Glomerular endothelial cell (primary cell): ENCODE measurements at places on chromosomes 1 and 21. TPM values are rescaled to one million over a fixed set of nuclear protein-coding genes. Genes with fewer than 3 reads are reported as not detected.

Gene OR2L5
- total RNA-seq = not detected in 2 replicates

Gene KPRP
- not detected in 2 replicates for total RNA-seq

Gene PLA2G4A
- 2.0 and 2.5 TPM in 2 replicates for total RNA-seq

Gene RNU1-3
- total RNA-seq = under 0.01 TPM in 2 replicates

Gene RHCE
- 0.41 TPM in 1 of 2 replicates, not detected in the other for total RNA-seq

Gene ADAMTS5
- total RNA-seq = 2.3 and 5.2 TPM in 2 replicates

Gene CLCA4
- not detected in 2 replicates for total RNA-seq

Gene SPATA46
- not detected in 2 replicates for total RNA-seq

Gene GCSAML
- total RNA-seq = not detected in 2 replicates

Gene LRRC53
- total RNA-seq = not detected in 2 replicates

Gene OR2G6
- total RNA-seq = not detected in 2 replicates
